HEK293T (cell line): ENCODE measurements at places on chromosomes 1 and 21.

DNA sequence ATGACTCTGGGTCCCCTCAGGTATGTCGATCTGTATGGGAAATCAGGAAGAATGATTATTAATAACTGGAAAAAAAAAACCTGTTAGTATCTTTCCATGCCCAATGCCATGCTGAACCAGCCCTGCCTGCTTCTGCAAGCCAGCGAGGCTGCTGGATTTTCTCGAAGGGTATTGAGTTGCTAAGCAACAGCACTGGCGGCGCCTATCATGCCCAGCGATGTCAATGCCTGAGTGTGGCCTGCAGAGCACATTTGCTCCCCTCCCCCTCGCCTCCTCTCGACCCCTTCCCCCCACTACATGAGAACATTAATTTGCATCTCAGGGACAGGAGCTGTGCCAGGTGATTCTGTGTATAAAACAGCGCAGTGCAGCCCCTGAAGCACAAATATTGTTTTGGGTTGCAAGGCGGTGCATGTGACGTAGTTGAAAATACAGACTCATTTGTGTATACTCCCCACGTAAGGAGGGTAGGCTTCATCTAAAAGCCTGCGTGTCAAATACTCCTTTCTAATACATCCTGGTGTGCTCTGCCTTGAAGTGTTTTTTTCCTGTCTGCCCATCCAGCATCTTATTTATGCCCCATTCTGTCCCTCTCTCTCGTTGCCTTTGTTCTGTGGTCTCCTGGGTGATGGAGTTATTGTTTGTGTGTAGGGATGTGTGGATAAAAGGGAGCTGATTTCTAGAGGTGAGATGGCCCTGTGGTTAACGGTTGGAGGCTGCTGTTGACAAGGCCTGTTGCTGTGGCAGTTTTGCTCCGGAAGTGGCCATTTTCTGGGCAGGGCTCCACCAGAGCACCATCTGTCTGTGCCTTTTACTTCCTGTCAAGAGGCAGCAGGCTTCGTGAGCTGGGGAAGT is 32.7 kb upstream of the ATP5PO start:
- DNase-seq, result peak; percentile 39

DNA sequence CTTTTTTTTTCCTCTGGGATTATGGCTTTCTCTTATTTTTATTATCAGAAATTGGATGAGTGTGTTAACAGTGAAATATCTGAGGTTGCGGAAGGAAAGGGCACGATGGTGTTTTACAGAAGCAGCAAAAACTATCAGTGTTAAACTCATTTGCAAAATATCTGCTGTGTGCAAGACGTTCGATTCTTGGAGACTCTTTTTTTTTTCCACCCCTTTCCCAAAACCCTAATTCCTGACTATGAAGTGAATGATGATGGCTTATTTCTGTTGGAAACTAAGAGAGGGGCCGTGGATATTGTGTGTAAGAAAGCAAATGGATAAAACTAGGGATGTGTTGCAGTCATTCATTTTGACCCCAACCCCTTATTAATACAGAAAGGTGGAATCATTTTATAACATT is 677 bp downstream of the NCAM2 start:
- DNase-seq, result no peak

DNA sequence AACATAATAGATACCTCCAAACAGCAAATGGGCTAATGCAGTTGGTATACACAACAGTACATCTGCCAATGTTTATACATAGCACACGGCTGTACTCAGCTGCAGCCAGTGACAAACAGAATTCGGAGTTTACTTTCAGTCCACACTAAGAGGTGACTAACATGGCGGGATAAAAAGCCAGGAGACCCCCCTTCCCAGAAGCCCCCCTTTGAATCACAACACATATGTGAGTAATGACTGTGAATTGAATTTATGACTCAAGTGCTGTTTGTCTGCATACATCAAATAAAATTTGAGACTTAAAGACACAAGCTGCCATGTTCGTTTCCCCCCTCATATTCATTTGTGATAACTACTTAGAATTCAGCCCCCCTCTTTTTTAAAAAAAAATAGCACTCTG is 113.2 kb downstream of the RUNX1 start:
- no peak for DNase-seq

- no peak for DNase-seq
Observed at GRCh38 chr1:6494627-6495026, 3.2 kb upstream of the PLEKHG5 start.

DNA sequence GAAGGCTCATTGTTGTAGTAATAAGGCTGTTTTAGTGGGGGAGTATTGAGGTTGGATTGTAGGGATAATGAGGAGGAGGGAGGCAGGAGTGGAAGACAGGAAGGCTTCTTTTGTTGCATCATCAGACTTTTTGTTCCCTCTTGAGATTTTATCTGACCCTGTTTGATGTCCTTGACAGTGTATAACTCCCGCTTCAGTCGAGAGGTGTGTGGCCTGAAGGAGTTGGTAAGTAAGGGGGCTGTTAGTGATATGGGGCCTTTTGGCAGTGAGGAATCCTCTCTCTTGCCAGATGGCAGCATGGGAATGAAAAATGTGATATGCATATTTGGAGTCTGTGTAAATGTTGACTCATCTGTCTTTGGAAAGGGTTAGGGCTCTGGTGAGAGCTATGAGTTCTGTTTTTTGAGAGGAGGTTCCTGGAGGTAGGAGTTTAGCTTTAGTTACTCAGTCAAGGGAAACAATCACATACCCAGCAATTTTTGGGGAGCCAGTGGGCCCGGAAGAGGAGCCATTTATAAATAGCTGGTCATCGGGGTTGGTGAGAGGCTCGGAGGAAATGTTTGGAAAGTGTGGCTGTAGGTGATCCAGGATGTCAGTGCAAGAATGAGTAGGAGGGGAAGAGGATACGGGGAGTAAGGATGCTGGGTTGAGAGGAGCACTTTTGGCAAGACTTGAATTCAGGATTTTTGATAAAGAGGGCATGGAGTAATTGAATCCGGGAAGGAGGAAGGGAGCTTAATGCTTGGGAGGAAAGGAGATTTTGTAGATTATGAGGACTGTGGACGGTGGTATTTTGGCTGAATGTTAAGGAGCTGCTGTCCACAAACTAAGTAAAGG is 136.7 kb upstream of the ETV3 start:
- no peak for DNase-seq

- no peak for DNase-seq
Observed at GRCh38 chr1:113931451-113931851, 2.3 kb downstream of the HIPK1 start.

- no peak for DNase-seq
Observed at GRCh38 chr1:86788300-86789206, 84.2 kb downstream of the SH3GLB1 start.

DNA sequence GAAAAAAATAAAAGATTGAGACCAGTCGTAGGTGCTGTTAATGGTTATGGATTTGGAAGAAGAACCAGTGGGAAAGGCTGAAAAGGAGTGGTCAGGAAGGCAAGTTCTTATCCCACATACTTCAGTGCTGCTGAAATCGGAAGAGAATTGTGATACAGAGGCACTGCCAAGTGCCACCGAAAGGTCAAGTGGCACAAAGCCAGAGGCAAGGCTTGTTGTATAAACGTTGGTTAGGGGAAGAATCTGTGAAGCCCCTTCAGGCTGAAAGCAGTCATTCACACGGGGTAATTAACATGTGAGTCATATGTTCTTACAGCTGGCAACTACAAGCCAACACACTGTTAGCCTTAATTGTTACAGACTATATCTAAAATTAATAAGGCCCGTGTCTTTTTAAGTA is 48.8 kb downstream of the ZBTB40 start:
- no peak for DNase-seq

DNA sequence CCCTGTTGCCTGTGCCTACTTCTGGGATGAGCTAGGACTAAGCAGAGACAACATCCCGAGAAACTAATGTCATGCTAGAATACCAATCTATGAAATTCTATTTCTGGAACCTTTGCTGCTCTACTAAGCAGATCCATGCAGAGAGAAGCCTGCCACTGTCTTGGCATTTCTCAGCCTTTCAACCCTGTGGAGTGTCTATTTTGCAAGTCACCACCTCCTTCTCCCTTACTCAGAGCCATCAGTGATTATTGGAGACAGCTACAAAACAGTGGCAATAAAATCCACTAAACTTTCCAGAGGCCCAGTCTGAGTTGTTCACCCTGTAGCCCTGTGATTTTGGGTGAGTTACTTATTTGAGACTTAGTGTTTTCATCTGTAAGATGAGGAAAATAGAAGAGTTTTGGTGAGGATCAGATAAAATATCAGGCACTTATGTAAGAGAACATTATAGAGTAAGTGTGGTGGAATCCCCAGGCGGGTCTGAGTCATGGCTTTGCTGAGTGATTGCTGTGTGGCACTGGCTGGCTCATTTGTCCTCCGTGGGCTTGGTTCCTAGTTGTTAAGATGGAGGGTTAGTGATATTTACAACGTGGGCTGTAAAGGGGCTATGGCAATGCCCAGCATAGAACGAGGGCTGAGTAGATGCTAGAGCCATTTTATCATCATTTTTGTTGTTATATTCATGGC is 61.1 kb downstream of the FMN2 start:
- no peak for DNase-seq

GRCh38 chr1:56150441-56151215 is 428.7 kb downstream of the PLPP3 start:
- no peak for DNase-seq
